ENCODE measurements at places on chromosomes 12 and 14. TPM values are rescaled to one million over a fixed set of nuclear protein-coding genes. Genes with fewer than 3 reads are reported as not detected.

- DNase-seq, result no peak
Measured at GRCh38 chr12:4141348-4142270, 132.0 kb upstream of the CCND2 start.

DNA sequence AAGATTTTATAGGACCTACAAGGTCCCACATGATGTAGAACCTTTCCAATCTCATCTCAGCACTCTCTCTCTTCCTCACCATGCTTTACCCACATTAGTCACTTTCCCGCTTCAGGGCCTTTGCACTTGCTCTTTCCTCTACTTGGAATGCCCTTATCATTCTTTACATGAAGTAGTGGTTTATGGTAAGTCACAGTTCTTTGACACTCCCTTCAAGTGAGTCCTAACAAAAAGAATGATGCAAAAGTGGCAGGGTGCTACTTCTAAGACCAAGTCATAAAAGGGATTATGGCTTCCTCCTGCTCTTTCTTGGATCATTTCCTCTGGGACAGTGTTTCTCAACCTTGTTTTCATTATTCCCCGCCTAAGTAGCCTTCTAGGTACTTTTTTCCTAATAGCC lies 13.1 kb downstream of the TMBIM4 start:
- DNase-seq, result no peak

- DNase-seq, result no peak
Measured at GRCh38 chr12:82593901-82594396, 92.8 kb upstream of the TMTC2 start.

NGB gene
- not detected for total RNA-seq

- no peak for DNase-seq
Measured at GRCh38 chr14:24804552-24805212, 170.7 kb upstream of the GZMB start.

KERA gene
- total RNA-seq, result 1.1 TPM

DNA sequence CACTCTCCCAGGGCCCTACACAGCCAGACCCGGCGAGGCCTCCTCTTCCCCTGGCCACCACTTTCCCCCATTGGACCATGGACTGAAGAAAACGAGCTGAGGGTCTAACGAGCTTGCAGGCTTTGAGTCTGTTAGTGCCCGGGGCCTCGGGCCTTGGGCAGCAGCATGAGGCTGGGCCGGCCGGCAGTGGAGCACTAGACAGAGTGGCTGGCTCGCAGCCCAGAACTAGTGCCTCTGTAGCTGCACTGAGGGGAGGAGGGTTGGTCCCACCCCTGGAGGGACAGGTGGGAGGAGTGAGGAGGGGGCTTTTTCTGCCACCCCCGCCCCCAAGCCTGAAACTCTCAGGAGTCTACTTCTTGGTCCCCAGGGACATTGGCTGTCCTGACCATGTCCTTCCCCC lies 38.7 kb downstream of the SLC6A12 start:
- no peak for DNase-seq

SCN8A gene
- total RNA-seq, result 2.6 TPM

- no peak for DNase-seq
Measured at GRCh38 chr12:67457136-67457535, 188.0 kb downstream of the CAND1 start.

DNA sequence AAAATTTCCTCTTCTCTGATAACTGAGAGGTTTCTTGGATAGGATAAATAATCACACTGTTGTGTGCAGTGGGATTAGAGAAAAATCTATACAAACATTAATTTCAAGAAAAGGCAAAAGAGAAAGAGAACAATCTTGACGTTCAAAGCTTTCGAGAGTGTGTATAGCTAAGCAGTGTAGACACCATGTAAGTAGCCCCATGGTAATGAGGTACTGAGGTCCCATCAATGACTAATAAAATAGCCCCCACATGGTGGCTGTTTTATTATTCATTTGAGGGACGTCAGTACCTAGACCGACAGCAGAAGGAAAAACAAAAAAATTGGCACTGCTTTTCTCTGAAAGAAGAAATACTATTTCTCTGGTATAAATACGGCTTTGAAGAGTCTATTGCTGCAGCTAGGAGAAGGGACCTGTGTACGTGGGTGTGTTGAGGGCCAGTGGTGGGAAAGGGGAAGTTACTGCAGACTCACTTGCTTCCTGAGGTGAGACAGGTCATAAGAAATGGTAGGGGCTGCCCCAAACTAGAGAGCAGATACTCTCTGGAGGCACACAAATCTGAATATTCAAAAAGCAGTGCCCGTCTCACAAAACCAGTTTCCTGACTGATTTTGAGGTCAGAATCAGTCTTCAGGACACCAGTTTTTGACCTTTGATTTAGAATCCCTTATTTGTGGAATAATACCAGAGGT lies 339.8 kb downstream of the EMP1 start:
- no peak for DNase-seq

TOMM20L gene
- total RNA-seq, result not detected

C12orf54 gene
- 1.5 TPM for total RNA-seq

GRCh38 chr12:65808580-65808979 lies 15.7 kb upstream of the HMGA2 start:
- DNase-seq, result no peak

DNA sequence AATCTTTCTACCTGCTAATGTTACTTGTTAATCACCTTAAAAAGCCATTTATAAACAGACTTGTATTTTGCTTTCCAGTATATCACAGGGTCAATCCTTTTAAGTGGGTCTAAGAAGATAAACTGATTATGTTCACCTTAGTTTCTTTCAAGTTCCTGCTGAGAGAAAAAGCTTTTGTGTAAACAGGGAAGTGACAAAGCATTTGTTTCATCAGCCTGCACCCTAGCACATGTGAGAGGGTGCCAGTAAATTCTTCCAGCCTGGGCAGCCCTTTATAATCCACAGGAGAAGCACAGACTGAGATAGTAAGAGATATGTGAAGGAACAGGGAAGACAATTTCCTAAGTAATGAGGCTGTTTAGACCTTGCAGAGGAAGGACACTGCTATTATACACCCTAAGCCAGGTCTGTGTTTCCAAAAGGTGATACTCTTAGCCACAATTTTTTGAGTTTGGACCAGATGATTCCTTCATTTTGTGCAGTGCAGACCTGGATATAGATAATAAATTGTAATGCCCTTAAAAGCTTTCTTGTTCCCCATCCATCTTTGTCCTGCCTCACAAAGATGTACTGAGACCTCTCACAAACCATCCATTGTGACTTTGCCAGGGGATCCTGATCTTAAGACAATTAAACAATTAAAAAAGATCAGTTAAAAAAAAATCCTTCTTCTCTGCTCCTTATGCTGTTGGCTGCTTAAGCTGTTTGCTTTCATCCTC lies 150.7 kb downstream of the KTN1 start:
- no peak for DNase-seq

DNA sequence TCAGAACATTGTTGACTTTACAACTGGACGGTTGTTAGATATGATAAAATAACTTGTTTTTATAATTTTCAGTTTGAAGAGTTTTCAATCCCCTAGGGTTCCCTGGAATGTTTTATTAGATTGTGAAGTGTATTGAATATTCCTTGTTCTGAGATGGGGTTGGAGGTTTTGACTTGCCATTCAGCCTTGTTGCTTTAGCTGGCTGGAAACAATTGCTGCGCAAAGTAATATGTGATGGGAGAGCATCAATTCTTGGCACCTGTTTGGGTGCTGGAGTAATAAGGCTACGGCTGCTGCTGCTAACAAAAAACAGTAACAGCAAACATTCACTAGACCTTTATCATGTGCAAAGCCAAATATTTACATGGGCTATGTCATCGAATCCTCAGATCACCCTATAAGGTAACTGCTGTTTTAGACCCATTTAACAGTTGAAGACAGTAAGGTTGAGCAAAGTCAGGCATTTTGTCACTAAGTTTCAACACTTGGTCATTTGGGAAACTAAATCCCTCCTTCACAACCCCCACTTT lies 241.0 kb upstream of the TBX3 start:
- DNase-seq, result no peak

CLEC2B gene
- total RNA-seq, result 20.4 TPM

DBX2 gene
- 0.26 TPM for total RNA-seq

DNA sequence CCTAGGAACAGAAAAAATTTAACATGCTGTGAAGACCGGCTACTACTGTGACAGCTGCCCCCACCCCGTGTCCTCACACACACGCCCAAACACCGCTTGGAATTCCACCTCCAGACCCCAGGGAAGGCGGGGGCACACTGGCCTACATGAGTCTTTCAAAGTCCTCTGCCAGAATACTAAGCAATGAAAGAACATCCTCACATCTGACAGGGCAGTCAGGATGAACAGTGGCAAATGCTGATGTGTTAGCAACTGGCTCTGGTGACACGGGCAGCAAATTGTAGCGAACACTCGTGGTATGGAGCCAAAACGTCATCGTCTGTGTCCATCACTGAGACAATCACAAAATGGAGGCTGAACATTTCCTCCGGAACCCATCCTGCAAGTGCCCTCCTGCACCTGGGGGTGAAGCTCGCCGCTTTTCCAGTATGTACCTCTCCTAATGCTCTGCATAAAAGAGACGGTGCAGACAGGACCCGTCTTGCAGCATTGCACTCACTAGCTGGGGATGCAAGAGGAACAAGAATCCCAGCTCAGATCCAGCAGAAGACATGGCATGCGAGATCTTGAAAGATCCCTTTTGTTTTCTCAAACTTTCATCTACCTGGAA lies 94.8 kb downstream of the BCL11B start:
- no peak for DNase-seq

DHRS1 gene
- 10.4 TPM for total RNA-seq

GRCh38 chr12:18853570-18854366 lies 115.8 kb downstream of the CAPZA3 start:
- no peak for DNase-seq

GRCh38 chr14:70665448-70666360 lies 24.0 kb downstream of the TTC9 start:
- DNase-seq, result no peak

GRCh38 chr12:7293670-7294069 lies 10.2 kb upstream of the ACSM4 start:
- no peak for DNase-seq

DNA sequence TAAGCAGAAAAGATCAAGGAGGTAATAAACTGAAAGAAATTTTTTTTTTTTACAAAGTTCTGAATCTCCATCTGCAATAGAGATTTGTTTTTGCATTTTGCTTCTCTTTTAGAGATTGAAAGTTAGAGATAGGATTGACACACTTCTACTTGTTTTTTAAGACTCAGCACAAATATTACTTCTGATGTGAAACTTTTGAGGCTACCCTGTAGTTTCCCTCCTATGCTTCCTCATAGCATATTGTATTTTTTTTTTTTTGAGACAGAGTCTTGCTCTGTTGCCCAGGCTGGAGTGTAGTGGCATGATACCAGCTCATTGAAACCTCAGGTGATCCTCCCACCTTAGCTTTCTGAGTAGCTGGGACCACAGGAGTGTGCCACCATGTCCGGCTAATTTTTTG lies 32.1 kb upstream of the SGPP1 start:
- DNase-seq, result no peak

DNA sequence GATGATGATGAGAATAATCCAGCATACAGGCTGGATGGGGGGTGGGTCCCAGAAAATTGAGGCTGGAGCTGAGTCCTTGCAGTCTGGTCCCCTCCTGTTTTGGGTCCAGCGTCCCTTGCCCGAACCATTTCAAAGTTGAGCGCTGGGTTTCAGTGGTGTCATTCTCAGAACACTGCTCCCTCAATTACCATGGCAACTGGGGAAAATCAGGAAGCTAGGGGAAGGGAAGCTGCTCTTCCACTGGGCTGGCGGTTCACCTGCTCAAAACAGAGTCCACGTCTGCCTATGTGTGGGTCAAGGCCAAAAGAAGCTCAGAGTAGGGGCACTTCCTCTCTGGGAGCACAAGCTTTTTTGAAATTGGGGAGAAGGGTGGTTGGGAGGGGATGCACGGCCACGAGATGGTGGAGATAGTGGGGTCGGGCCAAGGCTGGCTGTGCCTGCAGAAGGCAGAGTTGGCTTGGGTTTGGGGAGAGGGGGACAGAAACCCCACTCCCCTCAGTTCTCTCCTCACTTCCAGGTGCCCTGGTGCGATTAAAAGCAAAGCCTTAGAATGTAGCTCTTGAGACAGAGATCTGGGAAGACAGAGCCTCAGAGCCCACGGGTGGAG lies 1.7 kb upstream of the NOS1 start:
- DNase-seq, result no peak

- no peak for DNase-seq
Measured at GRCh38 chr12:122846622-122847515, 11.6 kb downstream of the HIP1R start.

- DNase-seq, result no peak
Measured at GRCh38 chr14:51443195-51444018, 203.4 kb downstream of the TMX1 start.

PMCH gene
- total RNA-seq, result not detected

GRCh38 chr12:122985338-122986257 lies 5.1 kb downstream of the ARL6IP4 start:
- no peak for DNase-seq

GALNT16 gene
- total RNA-seq, result 11.4 TPM

GRCh38 chr12:77947746-77948145 lies 117.1 kb downstream of the NAV3 start:
- no peak for DNase-seq

DNA sequence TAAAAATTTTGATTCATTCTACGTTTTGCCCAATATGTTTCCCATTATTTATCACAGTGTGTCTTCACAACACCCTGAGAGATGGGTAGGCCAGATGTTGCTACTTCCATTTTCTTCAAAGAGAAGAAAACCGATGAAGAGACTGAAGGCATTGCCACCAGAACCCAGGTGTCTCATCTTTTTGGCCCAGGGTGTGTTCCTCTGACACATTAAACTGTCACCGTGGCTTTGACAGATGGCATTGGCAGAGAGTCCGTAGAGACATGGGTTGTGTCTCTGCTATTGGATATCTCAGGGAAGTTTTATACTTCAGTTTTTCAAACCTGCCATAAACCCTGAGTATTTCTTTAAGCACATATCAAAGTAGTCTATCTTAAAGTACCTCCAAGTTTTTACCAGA lies 11.3 kb upstream of the NUDT4 start:
- DNase-seq, result no peak

- DNase-seq, result peak; percentile 76
Measured at GRCh38 chr14:34030864-34031263, 80.0 kb upstream of the EGLN3 start.

- DNase-seq, result no peak
Measured at GRCh38 chr14:70149596-70150165, 39.1 kb downstream of the SLC8A3 start.

LMO3 gene
- total RNA-seq, result 57.0 TPM

GRCh38 chr12:47397664-47398281 lies 308.1 kb downstream of the RPAP3 start:
- DNase-seq, result no peak

ATP23 gene
- total RNA-seq, result 8.8 TPM

DNA sequence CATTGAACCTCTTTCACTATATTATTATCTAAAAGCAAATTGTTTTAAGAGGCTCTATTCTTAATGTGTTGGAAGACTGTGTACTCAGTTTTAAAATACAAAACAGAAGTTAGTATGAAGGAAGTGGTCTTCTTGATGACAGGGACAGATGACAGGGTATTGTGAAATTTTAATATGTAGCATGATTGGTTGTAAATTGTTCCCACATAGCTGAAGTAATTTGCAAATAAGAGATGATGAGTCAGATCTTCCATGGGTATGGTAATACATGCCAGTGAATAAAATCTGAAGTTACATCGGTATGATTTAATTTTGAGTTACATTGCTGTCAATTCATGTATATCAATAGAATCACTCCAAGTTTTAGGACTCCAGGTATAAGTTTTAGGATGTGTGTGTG lies 454.8 kb downstream of the AEBP2 start:
- DNase-seq, result no peak
